ENCODE measurements at places on chromosomes 7 and 10.

GRCh38 chr10:74117738-74118137, 32.9 kb downstream of the AP3M1 start:
- no peak for DNase-seq

DNA sequence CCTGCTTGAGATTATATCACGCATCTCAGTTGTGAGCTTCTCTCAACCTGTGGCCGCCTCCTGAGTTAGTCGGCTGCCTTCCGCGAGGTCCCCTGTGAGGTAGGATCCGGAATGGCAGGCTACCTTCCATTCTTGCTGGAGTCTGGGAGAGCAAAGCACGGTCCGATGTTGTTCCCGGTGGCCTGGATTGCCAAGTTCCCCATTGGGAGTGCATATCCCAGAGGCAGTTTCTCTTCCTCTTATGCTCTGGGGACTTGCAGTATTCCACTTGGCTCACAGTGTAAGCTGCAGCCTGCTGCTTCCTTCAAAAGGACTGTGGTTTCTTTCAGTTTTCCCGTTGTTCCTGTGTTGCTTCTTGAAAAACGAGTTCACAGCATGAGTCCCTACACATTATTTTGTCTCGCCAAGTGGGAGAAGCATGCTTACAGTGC, 225.4 kb upstream of the ZWINT start:
- DNase-seq = no peak

GRCh38 chr10:53079283-53079682, 306.7 kb upstream of the MBL2 start:
- peak; percentile 0 for DNase-seq

DNA sequence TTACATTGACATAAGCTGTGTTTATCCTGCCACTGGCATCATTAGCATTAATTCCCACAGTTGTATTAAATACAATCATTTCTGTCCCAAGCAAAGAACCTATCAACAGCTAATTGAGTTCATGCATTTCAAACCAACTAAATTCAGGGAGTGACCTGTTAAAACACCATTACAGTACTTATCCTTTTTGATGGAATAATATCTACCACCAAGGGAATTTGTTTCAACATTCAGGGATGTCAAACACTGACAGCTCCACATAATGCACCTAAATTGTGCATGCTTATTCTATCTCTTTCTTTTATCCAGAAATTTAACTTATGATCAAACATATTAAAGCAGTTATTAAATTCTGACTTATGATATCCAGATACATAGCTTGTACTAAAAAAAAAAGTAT, 136.8 kb downstream of the NSUN6 start:
- no peak for DNase-seq

- no peak for DNase-seq
These were observed 49.1 kb downstream of the RAB11FIP2 start for GRCh38 chr10:117997673-117998072.

DNA sequence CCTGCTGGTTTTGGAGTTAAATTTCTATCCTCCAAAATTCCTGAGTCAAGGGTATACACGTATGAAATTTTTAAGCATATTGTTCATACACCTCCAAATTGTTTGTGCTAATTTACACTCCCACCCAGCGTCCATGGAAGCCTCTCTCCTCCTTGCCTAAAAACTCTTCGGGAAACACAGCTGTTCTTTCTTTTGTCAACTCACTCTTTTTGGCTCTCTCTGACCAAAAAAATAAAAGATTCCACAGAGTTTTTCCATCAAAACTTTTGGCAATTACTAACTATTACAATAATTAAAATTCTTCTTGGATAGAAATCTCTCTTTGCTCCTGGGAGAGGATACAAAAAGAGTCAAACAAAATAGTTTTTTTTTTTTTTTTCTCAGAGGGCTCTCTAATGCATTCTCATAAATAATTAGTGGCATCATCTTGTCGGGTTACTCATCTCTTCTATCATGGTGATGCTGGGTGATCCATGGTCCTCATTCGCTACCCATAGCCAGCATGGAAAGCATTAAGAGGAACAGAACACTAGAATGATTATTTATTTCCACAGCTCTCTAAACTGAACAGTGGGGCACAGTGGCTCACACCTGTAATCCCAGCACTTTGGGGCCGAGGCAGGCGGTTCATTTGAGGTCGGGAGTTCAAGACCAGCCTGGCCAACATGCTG, 310.7 kb downstream of the SFMBT2 start:
- no peak for DNase-seq

All from IMR-90 (cell line).